ENCODE measurements at places on chromosomes 11 and 22.

DNA sequence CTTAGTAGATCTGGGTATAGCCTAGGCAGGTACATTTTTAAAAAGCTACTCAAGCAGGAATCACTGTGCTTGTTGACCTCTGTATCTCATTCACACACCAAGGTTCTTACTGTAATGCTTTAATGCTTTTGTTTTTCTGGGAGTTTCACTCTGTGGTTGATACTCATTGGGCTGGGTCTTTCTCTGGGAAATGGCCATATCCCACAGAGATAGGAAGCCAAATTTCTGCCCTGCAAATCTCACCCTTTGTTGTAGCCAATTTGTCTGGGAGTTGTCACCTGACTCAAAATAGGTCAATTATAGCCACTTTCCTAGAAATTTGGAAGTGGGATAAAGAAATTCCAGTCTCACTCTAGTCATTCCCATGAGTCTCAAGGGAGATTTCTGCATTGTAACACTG, 195.8 kb upstream of the BDNF start:
- no peak for DNase-seq

- DNase-seq = peak; percentile 83
These were observed 34.2 kb downstream of the PHF21B start for GRCh38 chr22:44975427-44976262.

GRCh38 chr11:106523171-106523570, 445.7 kb downstream of the AASDHPPT start:
- no peak for DNase-seq

DNA sequence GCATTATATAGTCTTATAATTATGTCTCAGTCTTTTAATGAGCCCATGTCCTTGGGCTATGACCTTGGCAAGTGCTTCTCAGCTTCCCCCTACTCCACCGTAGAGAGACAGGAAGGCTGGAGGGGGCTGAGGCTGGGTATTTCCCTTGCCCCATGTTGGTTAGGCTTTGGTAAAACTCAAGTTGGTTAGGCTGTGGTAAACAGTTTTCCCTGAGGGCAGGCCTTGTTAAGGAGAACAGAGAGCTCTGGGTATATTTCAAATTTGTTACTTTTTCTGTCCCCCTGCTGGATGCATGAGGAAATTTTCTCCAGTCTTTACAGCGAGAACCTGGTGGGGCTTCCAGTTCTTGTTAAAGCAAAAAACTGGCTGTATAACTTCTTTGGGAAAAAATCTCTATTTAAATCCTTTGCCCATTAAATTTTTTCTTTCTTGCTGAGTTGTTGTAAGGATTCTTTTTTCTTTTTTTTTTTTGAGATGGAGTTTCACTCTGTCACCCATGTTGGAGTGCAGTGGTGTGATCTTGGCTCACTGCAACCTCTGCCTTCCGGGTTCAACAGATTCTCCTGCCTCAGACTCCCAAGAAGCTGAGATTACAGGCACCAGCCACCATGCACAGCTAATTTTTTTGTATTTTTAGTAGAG, 12.2 kb upstream of the DCHS1 start:
- peak; percentile 57 for DNase-seq

- no peak for DNase-seq
These were observed 140.3 kb downstream of the GRIK4 start for GRCh38 chr11:120651836-120652235.

DNA sequence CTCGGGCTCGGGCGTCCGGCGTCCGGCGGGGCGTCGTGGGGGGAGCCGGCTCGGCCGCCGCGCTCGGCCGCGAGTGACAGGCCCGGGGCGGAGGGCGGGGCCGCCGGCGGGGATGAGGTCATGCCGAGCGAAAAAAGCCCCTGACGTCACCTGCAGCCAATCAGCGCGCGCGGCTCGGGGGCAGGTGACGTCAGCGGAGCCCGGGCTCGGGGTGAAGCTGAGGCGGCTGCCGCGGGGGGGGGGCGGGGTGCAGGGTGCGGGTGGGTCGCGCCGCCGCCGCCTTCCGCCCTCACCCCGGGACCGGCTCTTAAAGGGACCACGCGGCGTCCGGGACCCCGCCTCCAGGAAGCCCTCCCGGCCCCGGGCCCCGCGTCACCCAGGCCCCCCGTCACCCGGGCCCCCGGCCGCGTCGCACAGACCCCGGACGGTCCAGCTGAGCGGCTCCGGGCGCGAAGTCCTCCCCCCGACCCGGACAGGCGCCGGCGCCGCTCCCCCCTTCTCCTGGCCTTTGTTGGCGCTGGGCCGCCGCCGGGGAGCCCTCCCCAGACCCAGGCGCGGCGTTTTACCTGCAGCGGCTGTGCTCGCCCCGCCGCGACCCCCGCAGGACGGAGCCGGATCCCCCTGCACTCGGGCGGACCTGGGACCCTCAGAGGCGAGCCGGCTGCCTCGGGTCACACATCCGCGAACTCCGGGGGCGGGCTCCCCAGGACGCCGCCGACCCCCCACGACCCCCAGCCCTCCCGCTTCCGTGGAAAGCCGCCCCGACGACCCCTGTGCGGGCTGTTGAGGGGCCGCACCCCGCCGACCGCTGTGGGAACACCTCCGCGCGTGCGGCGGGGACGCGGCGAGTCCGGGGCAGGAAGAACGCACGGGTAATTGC, at the start of gene DUSP8:
DUSP8 (minus strand) TSS at position 75 of the 880 bp plus-strand sequence. CDS start 6,445 bp downstream, outside the sequence.
- peak; percentile 69 for DNase-seq

DNA sequence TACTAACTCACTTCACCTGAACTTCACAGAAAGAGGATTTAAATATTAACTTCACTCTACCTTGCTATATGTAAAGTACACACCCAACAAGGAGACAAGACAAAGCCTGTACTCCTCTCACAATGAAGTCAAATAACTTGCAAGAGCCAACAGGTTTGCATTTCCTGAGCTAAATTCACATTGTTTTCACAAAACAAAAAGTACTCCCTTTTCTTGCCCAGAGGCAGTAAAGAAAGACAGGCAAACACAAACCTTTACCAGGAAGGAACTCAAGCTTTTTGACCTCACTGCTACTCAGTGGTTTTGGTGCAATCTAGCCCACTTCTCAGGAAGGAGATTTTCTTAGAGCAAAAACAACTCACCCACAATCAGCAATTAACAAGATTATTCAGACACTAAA, 15.7 kb downstream of the USP28 start:
- no peak for DNase-seq

Measured in fibroblast of the aortic adventitia (primary cell).